ENCODE measurements at places on chromosomes 12 and 14.

GRCh38 chr12:108594-108993, 42.0 kb downstream of the IQSEC3 start:
- DNase-seq: peak; percentile 57

GRCh38 chr12:6541371-6542165, 7.3 kb downstream of the GAPDH start:
- no peak for DNase-seq

- no peak for DNase-seq
Measured at GRCh38 chr14:101508196-101508947, 52.9 kb upstream of the DIO3 start.

GRCh38 chr12:54973556-54973955, 11.0 kb downstream of the TESPA1 start:
- no peak for DNase-seq

DNA sequence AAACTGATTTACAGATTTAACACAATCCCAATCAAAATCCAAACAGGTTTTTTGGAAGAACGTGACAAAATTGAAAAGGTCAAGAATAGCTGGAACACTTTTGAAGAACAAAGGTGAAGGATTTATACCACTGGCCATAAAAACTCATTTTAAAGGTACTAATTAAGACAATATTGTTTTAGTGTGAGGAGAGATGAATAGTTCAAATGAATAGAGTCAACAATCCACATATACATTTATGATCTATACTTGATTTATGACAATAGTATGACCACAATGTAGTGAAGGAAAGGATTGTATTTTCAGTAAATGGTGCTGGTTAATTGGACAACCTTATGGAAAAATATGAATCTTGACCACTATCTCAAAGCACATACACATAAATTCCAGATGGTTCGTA, 29.3 kb downstream of the CCDC175 start:
- DNase-seq: no peak

GRCh38 chr14:35215110-35215813, 76.9 kb upstream of the PSMA6 start:
- no peak for DNase-seq

DNA sequence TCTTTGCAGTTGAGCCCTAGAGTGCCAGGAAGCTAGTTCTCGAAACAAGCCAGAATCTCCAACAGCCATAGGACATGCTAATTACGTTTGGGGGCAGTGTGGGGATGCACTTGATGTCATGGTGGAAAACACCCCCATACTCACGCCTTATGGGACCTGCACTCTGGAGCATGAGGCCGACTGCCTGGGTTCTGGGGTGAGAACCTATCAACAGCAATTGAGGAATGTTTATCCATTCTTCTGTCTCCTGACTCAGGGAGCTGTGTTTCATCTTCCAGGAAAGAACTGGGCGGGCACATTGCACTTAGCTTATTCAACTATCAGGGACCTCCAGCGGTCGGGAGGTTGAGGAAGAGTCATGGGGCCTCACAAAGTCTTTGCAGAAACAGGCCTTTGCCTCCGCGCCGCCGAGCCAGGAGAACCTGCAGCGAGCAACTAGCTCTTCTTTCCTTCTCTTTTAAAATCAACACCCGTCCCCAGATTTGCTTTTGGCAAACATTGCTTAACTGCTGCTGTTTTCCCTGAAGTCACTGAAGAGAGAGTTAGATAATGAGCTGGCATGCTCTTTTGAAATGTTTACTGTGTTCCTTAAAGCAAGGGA, 226.1 kb upstream of the DIO3 start:
- DNase-seq: no peak

DNA sequence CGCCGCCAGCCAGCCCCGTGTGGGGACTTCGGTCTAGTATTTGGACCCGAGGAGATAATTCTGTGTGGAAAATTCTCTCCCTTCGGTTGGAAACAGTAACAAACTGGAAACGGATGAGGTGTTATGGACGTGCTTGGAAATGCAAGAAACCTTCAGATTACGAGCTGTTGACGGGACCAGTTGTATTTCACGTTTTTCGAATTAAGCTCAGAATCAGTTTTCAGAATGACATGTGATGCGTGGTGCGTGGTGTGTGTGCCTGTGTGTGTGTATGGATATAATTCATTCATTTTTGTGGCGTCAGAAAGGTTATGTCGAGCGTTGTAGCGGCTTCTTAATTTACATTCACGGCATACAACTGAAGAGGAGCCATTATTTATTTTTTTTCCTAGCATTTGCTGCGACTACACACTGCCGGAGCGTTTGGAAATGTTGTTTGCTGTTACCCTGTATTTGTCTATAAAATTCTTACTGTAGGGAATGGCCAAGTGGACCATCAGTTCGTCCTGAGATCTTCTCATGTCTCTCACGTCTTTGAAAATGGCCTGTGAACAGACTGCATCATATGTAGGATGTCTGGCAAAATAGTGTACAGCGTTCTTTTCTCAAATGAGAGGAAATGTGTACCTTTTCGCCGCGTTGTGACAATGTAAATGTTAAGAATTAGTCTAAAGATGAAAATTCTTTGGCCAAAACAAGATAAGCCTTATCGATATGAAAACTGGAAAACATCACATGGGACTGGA, 1.3 kb downstream of the TRAF3 start:
- DNase-seq: no peak

DNA sequence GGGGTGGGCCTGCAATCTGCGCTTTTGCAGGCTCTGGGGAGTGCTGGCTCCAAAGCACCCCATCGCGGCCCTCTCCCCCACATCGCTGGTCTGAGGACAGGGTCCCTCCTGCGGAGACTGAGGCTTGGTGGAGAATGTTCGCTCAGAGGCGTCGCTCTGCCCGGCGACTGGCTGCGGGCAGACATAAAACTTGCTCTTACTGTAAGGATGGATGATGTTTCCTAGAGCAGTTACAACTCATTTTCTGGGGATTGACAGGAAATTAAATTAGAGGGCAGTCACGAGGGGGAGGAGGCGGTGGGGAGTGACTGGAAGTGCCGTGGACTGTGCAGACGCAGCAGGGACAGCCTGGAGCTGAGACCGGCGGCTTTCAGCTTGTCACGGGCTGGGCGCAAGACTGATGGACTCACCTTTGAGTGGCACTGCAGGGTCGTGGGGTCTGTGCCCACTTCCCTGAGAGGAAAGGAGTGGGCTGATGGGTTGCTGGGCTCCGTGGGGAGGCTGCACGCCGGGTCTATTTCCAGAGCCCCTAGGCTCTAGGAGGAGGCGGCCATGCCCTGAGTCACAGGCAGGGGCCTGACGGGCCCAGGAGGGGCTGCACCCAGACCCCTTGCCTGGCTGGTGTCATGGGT, 32.8 kb downstream of the NOC4L start:
- no peak for DNase-seq

GRCh38 chr14:90870950-90871604, 54.8 kb upstream of the TTC7B start:
- no peak for DNase-seq

DNA sequence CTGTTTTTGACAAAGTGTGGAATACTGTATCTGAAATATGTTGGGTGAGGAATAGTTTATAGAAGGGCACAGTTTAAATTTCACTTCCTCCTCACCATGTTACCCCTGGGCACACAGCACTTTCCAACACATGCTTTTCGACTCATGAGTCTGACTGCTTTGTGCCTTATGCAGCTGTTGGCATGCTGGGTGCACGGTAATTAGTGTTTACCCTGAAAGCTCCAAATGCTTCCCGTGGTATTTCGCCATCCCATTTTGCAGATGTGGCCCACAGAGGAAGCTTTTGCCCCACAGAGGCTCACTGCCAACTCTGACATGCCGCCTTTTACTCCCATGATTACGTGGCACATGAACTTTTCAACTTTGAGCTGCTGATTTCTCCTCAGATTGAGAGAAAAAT, 168.6 kb downstream of the PRKCH start:
- no peak for DNase-seq

DNA sequence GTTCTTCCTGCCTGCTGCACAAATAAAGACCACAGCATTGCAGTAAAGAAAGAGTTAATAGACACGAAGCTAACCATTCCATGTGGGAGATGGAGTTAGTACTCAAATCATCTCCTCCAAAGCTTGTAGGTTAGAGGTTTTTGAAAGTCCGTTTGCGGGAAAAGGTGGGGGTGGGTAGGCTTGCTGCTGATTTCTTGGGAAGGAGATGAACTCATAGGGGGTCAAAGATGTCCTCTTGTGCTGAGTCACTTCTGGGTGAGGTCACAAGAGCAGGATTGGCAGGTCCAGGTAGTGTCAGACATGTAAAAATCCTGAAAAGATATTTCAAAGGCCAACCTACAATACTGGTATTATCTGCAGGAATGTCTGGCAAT, 66.4 kb downstream of the PTHLH start:
- DNase-seq: no peak

DNA sequence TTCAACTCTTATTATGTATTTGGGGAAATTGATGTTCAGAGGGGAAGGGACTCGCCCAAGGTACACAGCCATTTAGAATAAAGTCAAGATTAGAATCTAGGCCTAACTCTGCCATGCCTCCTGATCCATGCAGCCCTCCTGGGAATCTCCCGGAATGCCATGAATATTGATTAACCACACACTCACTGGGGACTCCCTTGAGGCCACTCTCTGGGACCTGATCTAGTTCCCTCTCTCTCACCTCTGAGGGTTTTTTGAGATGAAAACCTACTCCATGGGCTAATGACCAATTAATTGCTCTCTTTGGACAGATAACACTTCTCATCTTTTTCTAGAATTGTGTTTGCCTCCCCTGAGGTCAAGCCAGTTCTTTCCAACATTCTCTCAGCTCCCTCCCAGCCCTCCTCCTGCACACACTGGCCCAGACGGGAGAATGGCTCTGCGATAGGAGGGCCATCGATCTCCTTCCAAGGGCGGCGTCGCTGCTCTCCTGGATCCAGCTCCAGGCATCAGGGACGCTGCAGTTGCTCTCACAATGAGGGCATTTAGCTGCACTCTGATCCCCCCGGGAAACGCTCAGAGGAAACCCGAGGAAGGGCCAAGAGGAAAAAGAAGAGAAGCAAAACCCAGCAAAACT, 22.6 kb downstream of the WSCD2 start:
- DNase-seq: no peak

- peak; percentile 58 for DNase-seq
Measured at GRCh38 chr14:52553002-52553670, 500 bp downstream of the GPR137C start.

GRCh38 chr12:95701275-95701674, 89.3 kb downstream of the NTN4 start:
- no peak for DNase-seq

- DNase-seq: no peak
Measured at GRCh38 chr14:90136904-90137303, 75.1 kb downstream of the KCNK13 start.

GRCh38 chr12:2298556-2299200, 245.9 kb downstream of the CACNA1C start:
- DNase-seq: no peak

DNA sequence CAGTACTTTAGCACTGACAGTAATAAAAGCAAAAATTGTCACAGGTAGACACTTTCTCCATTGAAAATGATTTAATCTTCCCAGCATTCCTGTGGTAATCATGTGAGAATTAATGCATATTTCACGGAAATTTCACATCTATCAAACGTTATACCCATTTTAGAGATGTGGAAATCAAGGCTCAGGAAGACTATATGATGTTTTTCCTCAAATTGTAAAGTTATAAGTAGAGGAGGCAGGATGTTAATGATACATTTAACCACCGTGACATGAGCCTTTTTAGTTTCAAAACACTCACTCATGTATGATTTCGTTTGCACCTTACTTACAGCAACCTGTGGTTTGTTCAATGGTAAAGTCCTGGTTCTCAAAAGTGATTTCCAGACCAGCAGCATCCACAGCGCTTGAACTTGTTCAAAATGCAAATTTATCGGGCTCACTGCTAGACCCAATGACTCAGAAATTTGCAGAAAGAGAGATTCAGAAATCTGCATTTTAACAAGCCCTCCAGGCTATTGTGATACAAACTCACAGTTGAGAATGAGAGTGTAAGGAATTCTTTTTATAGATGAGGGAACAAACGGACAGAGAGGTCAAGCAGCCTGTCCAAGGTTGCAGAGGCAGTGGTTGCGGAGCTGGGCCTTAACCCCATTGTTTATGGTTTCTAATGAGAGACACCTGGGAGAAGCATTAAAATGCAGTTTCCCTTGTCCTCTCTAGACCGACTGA, 654.8 kb upstream of the TBX3 start:
- no peak for DNase-seq

DNA sequence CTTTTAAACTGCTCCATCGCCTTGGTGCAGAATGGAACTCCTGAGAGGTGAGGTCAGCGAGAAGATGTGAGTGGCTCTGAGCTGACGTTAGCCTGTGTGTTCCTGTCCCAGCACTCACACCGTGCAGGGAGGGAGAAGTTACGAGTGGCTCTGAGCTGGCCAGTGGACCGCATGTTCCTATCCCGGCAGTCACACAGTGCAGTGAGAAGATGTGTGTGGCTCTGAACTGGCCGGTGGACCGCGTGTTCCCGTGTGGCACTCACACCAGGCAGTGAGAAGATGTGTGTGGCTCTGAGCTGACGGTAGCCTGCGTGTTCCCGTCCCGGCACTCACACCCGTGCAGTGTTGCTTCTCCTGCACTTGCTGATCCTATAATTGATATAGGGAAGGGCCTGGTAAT, 59.9 kb downstream of the VCPKMT start:
- DNase-seq: no peak

- no peak for DNase-seq
Measured at GRCh38 chr12:13942826-13943225, 38.6 kb downstream of the GRIN2B start.

- DNase-seq: peak; percentile 5
Measured at GRCh38 chr12:85951823-85952222, 77.7 kb downstream of the NTS start.

Measured in COR-L47 (cell line).